ENCODE measurements at places on chromosomes 6 and 20.

- no peak for DNase-seq
Measured at GRCh38 chr20:31841928-31842327, 3.5 kb downstream of the FOXS1 start.

DNA sequence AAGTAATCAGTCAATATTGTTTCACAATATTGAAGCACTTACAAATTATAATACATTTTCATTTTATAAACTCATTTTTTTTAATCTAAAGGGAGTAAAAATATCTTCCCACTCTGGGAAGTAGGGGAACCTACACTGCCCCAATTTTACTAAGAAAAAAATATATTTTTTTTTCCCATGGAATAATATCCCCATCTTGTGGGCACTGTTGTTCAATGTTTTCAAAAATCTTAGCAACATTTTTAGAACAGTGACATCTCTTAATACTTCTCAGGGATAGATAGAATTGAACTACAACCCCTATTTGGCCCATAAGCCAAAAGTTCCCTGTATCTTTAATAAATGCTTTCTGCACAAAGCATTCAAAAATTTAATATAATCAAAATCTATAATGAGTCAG is 42.9 kb downstream of the ARHGAP18 start:
- DNase-seq = no peak

GRCh38 chr6:41721414-41721813 is 14.0 kb downstream of the TFEB start:
- DNase-seq = no peak

GRCh38 chr6:18186540-18187250 is 31.5 kb downstream of the KDM1B start:
- DNase-seq = no peak

DNA sequence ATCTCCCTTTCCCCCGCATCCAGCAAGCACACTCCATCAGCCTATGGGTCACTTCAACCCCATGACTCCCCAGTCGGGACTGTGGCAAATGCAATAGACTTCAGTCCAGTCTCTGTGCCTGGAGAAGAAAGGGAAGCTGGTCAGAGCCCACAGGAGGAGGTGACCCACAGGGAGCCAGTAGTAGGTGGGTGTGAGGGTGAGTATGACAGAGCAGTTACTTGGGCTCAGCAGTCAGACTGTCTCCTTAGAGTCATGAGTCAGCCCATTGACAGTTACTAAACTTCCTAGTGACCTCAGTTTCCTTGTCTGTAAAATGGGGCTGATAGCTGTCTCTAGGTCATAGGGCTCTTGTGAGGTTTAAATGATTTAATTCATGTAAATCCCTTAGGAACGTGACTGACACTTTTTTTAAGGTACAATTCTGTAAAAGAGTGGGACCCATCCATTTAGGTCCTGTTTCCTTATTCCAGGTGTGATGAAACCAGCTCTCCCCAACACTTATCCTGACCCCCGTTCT is 33.9 kb upstream of the HLA-C start:
- DNase-seq = no peak

- no peak for DNase-seq
Measured at GRCh38 chr6:13560651-13561044, 13.8 kb upstream of the SIRT5 start.

- DNase-seq = no peak
Measured at GRCh38 chr6:68059261-68059660, 575.8 kb upstream of the ADGRB3 start.

GRCh38 chr6:148573922-148574321 is 172.9 kb upstream of the UST start:
- DNase-seq = no peak

GRCh38 chr6:63615590-63615989 is 20.0 kb upstream of the PHF3 start:
- DNase-seq = no peak
